Stimulated activated CD8-positive, alpha-beta memory T cell treated with anti-CD3 and anti-CD28 coated beads, Interleukin-4, amount 100 ng/mL, for 4 hours (primary cell): ENCODE measurements at places on chromosomes 6 and 20.

- no peak for DNase-seq
Measured at GRCh38 chr20:43899274-43900120, 15.2 kb upstream of the TOX2 start.

DNA sequence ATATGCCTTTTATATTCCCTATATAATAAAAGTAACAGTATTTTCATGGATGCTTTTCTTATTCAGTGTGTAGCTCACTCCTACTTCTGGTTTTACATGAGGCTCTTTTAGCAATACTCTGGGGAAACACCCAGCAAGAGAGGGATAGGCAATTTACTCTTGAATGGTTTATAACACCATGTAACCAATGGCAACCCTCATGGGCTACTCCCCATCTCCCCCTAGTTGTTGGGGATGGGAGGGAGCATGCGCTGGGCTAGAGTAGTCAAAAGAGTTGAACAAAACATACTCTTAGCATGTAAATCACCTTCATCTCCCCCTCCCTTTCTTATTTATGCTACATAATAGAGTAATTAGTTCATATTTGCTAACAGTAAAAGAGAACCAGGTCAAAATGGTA lies 140.1 kb upstream of the LRFN2 start:
- no peak for DNase-seq

DNA sequence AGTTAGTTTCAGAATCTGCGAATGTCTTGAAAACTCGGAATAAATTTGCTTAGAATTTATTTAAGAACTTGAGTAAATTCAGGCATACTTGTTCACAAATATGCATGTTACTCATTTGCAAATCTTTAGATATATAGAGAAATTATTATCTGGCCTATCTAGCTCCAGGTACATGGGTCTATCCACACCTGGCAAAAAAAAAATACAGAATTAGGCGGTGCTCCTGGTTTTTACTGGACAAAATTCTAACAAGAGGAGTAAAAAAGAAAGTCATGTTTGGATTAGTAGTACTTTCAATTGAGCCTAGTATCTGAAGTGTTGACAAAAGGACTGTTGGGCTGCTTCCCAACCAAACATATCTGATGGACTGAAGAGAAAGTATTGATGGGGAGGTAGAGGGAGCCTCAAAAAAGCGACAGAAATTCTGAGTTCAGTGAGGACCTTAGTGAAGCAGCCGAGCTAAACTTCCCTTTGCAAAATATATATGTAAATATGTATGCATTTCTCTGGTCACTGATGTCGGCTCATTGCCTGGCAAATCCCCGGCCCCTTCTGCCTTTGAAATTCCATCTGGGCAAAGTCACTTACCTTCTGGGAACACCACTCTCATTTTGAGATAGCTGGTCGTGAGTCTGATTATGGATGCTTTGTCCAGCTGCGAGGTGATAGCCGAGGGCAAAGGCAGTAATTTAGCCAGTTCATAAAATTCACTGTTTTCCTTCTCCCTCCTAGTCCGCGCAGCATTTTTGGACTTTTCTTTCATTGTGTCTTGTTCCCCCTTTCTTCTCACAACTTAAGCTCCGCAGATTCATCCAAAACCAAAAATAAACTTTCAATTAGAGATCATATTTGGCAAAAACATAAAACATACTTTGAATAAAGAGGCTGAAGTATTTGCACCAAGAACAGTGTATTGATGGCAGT lies 1.8 kb downstream of the SIM1 start:
- DNase-seq: no peak

- DNase-seq: no peak
Measured at GRCh38 chr6:100768816-100769351, 112.2 kb downstream of the ASCC3 start.
